ENCODE measurements at places on chromosomes 6 and 20. TPM values are rescaled to one million over a fixed set of nuclear protein-coding genes. Genes with fewer than 3 reads are reported as not detected.
A peak's percentile ranks its signal among the peaks of the same experiment; 100 is the strongest.

DNA sequence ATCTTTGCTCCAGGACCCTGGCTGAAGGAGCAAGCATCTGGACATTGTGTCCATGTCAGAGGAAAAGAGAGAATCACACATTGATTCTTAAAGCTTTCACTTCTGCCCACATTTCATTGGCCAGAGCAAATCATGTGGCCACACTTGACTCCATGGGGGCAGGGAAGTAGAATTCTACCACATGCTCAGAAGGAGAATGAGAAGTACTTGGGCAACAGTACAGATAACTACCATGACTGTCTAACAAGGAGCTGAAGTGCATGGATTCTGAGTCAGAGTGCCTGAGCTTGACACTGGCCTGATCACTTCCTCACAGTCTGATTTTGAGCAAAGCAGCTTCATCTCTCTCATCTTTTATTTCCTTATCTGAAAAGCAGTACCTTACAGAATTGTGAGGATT, 38.6 kb downstream of the GHRH start:
- no peak overlapping the region for H3K4me3 ChIP-seq
- peaks cover 14% of the 10 kb centered on the region for H3K4me1 ChIP-seq
- H3K27ac ChIP-seq: no peak overlapping the region
- no peaks in the 10 kb centered on the region for H3K27me3 ChIP-seq
- peak; percentile 49 for DNase-seq
- peaks cover 17% of the 10 kb centered on the region for H3K36me3 ChIP-seq

DNA sequence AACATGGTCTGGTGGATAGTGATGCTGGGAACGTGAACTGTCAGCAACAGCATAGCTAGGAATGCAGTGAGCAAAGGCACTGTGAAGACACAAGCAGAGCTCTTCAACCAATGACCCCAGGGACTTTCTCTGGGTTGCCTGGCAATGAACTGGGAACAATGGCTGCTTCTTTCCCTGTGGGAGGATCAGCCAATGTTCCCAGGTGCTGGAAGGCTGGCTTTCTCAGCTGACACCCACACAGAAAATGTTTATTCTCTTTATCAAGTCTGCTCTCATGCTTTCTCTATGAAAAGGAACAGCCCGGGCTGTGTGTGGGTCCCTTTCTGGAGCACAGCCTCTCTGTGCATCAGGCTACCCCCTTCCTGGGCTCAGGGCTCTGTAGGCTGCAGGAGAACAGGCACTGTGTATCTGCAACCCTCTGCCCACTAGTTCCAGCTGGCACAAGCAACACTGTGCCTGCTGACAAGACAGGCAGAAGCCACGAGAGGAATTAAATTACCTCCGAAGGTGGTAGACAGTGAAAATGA, 54.2 kb downstream of the HFE start:
- peaks cover 2% of the 10 kb centered on the region for H3K36me3 ChIP-seq
- H3K27me3 ChIP-seq: no peaks in the 10 kb centered on the region
- H3K4me1 ChIP-seq: peaks cover 14% of the 10 kb centered on the region
- DNase-seq: peak; percentile 55
- peak overlapping the region; percentile 57 for H3K27ac ChIP-seq
- no peak overlapping the region for H3K4me3 ChIP-seq

DNA sequence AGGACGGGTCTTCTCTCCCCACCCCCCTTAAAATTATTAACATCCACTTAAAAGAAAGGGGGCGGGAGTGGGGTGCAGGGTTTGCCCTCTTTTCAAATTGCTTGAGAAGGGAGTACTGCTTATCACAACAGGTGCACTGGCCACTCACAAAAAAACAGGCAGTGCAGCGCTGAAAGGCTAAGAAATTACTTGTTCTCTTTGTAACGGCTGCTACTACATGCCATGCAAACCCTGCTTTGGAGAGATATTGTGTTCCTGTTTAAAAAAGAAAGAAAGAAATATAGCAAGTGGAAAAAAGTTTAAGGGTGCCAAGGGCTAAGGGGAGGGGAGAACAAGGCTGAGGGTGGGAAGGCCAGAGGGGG, 312.7 kb upstream of the JARID2 start:
- DNase-seq: no peak
- no peaks in the 10 kb centered on the region for H3K36me3 ChIP-seq
- no peak overlapping the region for H3K27ac ChIP-seq

The SCRT2 gene
- total RNA-seq: under 0.01 TPM

GRCh38 chr20:53757472-53757913, 163.9 kb upstream of the ZNF217 start:
- no peak overlapping the region for H3K27ac ChIP-seq
- no peak overlapping the region for H3K4me3 ChIP-seq
- peaks cover 1% of the 10 kb centered on the region for H3K4me1 ChIP-seq
- H3K27me3 ChIP-seq: no peaks in the 10 kb centered on the region
- DNase-seq: no peak

The ZSWIM1 gene
- total RNA-seq: 7.6 TPM

GRCh38 chr20:13220904-13221297, at the start of gene ISM1:
Gene ISM1 (plus strand): TSS chr20:13221274. CDS start chr20:13221777, 503 bp downstream.
- no peaks in the 10 kb centered on the region for H3K36me3 ChIP-seq
- peak within 1 kb of the TSS; percentile 43 for H3K4me3 ChIP-seq
- H3K4me1 ChIP-seq: peaks cover 25% of the 10 kb centered on the region
- no peaks in the 10 kb centered on the region for H3K27me3 ChIP-seq
- peak; percentile 39 for DNase-seq

DNA sequence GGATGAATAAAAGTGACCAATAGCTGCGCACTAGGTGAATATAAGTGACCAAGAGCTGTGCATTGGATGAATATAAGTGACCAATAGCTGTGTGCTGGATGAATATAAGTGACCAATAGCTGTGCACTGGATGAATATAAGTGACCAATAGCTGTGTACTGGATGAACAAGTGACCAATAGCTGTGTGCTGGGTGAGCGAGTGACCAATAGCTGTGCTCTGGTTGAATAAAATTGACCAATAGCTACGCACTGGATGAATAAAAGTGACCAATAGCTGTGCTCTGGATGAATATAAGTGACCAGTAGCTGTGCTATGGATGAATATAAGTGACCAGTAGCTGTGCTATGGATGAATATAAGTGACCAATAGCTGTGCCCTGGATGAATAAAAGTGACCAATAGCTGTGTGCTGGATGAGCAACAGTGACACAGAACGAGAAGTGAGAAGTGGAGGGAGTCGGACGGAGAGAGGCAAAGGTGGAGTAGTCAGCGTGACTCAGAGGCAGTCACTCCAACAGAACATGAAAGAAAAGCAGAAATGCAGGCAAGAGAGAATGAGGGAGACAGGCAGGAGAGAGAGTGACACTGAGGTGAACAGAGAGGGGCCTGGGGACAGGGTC, 38.5 kb downstream of the RBM38 start:
- H3K27me3 ChIP-seq: no peaks in the 10 kb centered on the region
- no peak for DNase-seq
- H3K36me3 ChIP-seq: no peaks in the 10 kb centered on the region

Data from body of pancreas (tissue), 4 donors.